ENCODE measurements at places on chromosomes 3 and 15. TPM values are rescaled to one million over a fixed set of nuclear protein-coding genes. Genes with fewer than 3 reads are reported as not detected.

KBTBD8 gene
- 4.6 TPM for polyA plus RNA-seq

FEZF2 gene
- not detected for polyA plus RNA-seq

ZBED2 gene
- not detected for polyA plus RNA-seq

DNA sequence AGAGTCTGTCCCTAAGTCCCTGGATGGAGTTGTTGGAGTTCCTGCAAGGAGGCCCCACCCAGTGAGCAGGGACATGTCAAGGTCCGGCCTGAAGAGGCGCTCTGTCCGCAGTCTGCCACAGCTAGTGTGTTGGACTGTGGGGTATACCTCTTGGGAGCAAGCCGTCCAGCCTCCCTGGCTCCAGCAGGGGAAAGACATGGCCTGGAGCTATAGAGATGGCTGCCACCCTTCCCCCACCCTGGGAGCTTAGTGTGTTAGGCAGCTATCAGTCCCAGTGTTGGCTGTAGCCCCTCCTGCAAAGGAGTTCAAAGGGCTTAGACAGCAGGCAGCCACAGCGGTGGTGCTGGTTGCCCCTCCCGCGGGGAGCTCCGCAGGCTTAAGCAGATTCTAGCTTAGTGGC lies 20.3 kb downstream of the IMPG2 start:
- no peak for DNase-seq

GRCh38 chr15:98856532-98856907 lies 151.1 kb downstream of the PGPEP1L start:
- no peak for DNase-seq

GRCh38 chr3:3509665-3510064 lies 289.6 kb upstream of the LRRN1 start:
- no peak for DNase-seq

DNA sequence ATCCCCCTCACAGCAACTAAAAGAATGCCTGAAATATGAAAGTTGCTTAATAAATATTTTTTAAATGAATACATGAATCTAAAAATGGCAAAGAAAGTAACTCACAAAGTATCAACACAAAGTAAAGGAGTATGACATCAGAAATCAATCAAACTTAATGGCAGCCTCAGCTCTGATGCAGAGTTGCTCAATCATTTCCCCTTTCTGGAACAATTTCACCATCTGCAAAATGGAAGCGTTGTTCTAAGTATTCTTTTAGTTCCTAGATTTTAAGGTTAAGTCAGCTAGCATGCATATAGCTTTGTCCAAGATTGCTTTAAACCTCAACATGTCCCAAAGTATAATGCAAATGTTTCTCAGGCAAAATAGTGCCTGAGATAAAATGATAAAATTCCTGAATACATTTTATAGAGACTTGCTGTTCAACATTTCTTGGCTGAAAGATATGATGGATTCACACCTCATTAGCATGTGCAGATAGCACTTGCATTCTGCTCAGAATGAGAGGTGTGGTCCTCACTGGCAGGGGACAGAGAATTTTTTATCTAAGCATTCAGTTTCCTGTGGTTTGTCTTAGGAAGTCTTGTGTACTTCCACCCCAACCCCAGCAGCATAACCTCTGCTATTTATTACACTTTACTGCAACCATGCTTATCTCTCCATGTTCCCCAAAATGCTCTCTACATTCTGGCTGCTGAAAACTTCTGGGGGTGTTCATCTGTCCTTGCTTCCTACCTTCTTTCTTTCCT lies 429.3 kb downstream of the GRM7 start:
- DNase-seq, result no peak

DNA sequence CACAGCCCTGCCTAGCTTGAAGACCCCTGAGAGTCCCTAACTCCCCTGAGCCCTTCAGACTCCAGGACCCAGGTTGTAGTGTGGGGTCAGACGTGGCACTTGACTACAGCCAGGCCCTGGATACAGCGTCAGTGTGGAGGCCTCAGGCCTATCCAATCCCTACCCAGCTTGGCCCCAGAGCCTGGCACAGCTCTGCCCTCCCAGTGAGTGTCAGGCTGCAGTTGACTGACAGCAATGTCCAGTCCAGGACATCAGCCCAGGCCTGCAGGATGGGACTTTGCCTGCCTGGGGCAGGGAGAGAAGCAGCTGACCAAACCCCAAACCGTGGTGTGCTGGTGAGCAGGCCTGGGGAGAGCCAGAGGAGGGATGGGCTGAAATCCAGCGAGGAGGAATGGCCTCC lies 27.3 kb downstream of the KLF13 start:
- no peak for DNase-seq

DNA sequence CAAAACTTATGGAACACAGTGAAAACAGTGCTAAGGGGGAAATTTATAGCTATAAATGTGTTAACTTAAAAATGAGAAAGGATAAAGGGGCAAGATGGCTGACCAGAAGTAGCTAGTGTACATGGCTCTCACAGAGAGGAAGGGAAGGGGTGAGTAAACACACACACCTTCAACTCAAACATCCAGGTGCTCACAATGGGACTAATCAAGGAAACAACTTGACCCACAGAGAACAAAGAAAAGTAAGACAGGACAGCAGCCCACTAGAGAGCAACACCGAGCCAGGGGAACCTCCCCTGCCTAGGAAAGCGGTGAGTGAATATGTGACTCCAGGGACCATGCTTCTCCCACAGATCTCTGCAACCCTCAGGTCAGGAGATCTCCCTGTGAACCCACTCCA lies 85.0 kb upstream of the UBP1 start:
- DNase-seq, result no peak

DNA sequence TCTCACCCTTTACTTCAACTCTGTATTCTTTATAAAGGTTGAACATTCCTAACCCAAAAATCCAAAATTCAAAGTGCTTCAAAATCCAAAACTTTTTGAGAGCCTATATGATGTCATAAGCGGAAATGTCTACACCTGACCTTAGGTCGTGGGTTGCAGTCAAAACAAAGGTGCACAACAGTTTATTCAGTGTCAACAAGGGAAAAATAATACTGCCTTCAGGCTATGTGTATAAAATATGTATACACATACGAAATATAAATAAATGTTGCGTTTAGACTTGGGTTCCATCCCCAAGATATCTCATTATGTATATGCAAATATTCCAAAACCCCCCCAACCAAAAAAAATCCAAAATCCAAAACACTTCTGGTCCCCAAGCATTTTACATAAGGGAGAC lies 90.9 kb downstream of the STAG1 start:
- DNase-seq, result no peak

DNA sequence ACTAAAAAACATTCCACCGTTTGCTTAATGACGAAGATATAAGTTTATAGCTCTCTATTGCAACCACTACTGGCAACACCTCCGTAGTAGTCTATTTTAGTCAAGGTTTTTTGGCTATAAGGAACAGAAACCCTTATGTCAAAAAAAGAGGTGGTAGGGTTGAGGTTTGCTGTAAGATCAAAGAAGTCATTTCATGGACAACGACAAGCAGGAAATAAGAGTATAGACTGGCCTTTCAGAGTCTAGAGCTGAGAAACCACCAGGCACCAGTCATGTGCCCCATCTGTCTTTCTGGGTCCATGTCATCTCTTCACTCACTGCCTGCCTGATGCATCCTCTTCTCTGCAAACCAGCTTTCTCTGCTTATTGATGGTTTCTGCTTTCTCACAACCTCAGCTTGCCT lies 42.7 kb downstream of the THBS1 start:
- no peak for DNase-seq

- no peak for DNase-seq
These were observed 1.4 kb downstream of the CD200R1 start for GRCh38 chr3:112973325-112974177.

DNA sequence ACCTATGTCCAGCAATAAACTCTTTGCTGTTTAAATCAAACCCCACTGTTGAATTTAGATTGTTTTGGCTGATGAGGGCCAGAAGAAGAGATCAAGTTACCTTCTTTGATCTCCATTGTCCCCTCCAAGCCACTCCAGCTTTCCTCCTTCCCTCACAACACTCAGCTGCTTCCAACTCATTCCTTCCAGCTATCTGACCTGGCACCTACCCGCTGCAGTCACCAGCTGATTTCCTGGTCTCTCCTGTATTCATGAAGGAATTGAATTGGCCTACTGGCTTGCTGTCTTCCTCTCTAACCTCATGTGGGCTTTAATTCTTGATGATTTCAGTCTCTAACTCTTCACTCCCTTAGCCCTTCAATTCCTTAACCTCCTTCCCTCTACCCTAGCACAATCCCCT lies 40.8 kb upstream of the ABHD17C start:
- DNase-seq, result no peak

DNA sequence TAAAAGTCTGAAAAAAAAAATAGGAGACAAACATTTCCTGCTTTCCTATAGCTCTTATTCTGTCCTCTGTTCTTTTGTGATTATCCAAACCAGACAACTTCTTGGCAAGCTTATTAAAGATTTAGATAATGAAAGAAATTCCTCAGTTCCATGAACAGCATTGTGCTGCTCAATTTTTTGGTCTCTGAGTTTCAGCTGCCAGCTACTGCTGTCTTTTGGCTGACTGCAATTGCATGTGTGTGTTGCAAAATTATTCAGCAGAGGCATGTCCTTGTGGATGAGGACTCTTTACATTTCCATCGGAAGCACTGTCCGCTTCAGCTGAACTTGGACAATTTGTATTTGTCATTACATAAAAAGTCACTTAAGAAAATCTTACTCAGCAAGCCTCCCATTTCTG lies 397.3 kb upstream of the RASGRP1 start:
- DNase-seq, result peak; percentile 63
